Cortex of kidney (tissue), 1 donor: ENCODE measurements at places on chromosomes 12 and 14.

- DNase-seq = no peak
These were observed 55.5 kb upstream of the PARP11 start for GRCh38 chr12:3928538-3929184.

DNA sequence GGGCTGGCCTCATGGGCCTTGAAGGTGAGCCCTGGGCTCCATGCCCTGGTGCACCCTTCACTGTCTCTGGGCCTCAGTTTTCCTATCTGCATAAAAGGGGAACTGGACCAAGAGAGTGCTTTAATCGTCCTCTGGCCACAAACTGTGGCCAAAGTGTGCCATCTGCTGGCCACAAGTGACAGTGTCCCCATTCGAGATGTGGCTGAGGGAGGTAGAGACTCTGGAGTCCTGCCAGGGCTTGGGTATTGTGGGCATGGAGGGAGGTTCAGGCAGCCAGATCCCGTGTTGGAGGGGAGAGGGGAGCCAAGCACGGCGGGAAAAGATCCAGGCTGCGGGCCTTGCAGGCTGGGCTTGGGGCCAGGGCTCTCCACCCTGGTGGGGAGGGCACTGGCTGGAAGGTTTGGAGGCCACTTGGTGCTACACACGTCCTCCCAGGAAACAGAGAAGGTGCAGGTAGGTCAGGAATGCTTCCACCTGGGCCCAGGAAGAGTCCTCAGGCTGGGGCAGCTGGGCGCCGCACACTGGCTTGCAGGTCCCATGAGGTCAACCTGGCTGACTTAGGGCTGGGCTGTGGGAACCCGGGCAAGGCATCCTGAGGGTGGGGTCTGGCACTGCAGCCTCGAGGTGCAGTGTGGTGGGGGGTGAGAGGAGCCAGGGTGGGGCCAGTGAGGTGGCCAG lies 7.3 kb upstream of the KIF26A start:
- DNase-seq = no peak

GRCh38 chr12:40225984-40226602 lies 1.3 kb downstream of the LRRK2 start:
- no peak for DNase-seq

DNA sequence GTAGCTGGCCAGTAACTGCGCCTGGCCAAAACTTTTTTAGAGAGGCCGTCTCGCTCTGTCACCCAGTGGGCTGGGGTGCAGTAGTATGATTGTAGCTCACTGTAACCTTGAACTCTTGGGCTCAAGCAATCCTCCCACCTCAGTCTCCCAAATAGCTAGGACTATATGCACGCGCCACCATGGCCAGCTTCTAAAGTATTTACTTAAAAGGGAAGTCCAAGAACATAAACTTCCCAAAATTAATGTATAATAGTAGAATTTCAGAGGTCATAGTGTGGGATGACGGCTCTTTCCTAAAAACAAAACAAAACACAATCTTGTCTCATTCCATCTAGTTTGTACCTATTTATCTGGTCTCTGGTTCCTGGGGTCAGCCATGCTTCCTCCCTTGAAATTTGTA lies 42.2 kb upstream of the FOS start:
- DNase-seq = no peak

DNA sequence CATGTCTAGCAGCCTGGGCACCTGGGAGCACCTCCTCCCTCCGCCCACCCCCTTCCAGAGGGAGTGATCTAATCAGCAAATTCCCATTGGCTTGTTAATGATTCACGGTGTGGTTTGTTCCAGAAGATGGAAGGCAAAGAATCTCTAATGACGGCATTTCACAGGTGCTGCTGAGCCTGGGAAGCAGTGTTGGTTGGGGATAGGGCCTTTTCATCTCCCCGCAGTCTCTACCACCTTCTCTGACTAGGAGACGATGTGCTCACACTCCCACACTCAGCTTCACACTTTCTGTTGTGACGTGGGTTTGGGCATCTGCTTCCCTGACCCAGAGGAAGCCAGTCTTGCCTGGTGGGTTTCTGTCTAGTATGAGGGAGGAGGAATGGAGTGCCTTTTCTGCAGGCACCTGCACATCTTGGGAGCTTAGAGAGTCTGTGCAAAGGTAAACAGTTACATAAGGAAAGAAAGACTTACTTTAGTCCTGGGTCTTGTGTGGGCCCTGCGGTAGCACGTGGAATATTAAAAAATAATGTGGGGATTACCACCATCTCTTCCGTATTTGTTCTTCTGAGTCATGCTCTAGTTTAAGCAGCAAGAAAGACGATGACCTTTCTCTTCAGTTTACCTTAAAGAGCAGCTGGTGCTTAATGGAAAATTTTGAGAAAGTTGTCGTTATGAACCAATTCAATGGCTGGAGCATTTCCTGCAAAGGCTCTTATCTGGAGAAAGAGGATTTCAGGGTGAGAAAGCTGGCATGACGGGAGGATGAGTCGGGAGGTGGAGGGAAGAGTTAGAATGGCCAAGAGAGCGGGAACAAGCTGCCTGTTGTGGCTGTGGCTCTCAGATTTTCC lies 70.6 kb upstream of the ARHGAP5 start:
- DNase-seq = no peak

GRCh38 chr12:67827820-67828383 lies 161.3 kb upstream of the IFNG-AS1 start:
- DNase-seq = no peak

- DNase-seq = no peak
These were observed 2.8 kb downstream of the TCP11L2 start for GRCh38 chr12:106305376-106305775.

GRCh38 chr12:13049816-13050215 lies 5.6 kb downstream of the FAM234B start:
- DNase-seq = no peak

- DNase-seq = no peak
These were observed 95.8 kb downstream of the LGMN start for GRCh38 chr14:92652413-92653151.

- no peak for DNase-seq
These were observed 49.4 kb downstream of the MAGOHB start for GRCh38 chr12:10563966-10564365.

DNA sequence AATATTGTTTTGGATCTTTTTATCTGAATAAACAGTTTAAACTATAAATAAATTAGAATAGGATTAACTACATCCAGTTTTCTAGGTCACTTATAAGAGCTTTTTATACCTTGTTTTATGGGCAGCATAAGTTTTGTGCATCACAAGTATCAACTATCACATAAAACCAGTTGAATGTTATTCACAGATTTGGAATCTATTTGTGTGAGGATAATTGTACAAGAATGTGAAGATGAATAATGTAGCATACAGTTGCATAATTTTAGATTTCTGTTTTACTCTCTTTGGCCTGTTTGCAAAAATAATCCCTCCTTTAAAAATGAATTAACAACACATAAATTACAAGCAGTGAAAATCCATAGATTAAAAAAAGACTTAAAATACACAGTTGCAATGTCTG lies 88.8 kb downstream of the SCFD1 start:
- no peak for DNase-seq

- no peak for DNase-seq
These were observed 198.2 kb downstream of the TSPAN9 start for GRCh38 chr12:3275171-3276041.

- DNase-seq = no peak
These were observed 25.9 kb downstream of the CMKLR1 start for GRCh38 chr12:108313241-108313605.

- DNase-seq = no peak
These were observed 188.1 kb downstream of the SNAPC1 start for GRCh38 chr14:61950340-61950739.

GRCh38 chr14:38124506-38124905 lies 83.2 kb upstream of the SSTR1 start:
- DNase-seq = no peak

DNA sequence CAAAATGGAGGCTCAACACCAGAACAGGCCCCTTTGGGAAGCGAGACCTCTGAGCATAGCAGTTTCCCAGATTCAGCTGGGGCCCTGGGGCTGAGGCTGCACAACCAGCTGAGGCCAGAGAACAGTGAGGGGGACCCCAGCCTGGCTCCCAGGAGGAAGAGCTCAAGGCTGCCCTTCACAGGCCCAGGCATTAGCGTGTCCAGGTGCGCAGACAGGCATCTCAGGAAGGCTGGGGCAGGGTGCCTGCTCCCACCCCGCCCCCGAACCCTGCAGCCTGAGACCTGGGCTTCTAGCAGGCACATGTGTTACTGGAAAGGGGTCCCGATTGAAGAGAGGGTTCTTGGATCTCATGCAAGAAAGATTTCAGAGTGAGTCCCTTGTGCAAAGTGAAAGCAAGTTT lies 27.2 kb downstream of the CALM1 start:
- DNase-seq = no peak

- no peak for DNase-seq
These were observed 34.8 kb downstream of the KCNK13 start for GRCh38 chr14:90096566-90096965.

- no peak for DNase-seq
These were observed 8.8 kb upstream of the TRAF3 start for GRCh38 chr14:102768223-102769048.

DNA sequence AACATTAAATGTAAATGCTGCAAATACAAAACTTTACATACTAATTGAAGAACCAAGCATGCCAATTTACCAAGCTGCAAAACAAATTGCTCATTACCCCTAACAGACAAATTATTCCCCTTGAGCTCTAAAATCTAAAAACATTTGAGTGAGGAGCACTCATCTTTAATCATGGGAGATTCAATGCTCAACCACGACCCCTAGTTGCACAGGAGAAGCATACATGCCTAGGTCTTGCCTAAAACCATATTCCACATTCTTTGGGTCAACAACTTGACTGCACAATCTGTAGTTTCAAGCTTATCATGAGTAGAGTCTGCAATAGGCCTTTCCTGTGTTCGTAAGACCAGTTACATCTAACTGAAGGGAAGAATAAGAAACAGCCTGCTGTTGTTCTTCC lies 69.7 kb downstream of the MGAT4C start:
- no peak for DNase-seq

DNA sequence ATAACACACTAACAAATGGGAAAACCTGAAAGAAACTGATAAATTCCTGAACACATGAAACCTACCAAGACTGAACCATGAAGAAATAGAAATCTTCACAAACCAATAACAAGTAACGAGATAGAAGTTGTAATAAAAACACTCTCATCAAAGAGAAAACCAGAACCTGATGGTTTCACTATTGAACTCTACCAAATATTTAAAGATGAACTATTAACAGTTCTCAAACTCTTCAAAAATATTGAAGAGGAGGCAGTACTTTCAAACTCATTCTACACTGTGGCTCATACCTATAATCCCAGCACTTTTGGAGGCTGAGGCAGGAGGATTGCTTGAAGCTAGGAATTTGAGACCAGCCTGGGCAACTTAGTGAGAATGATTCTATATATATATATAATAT lies 48.4 kb upstream of the TMTC2 start:
- no peak for DNase-seq

DNA sequence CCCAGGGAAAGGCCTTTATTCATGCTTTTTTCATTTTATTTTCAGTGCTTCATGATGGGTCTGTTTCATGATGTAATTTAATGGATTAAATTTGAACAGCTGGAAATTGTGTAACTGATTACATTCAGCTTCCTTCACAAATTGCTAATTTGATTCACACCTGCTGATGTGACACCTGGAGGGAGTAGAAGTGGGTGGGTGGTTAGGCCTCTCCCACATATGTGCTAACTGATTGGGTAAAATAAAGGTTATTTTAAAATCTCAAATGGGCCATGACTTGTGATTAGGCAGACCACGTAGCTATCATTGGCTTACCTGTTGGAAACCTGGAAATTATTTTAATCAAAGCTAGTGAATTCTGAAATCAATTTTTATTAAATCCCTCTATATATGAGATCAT lies 142.1 kb downstream of the GXYLT1 start:
- DNase-seq = no peak

GRCh38 chr12:123572391-123572790 lies 12.0 kb upstream of the TMED2 start:
- DNase-seq = no peak

GRCh38 chr12:113137861-113138783 lies 2.6 kb upstream of the RASAL1 start:
- no peak for DNase-seq

DNA sequence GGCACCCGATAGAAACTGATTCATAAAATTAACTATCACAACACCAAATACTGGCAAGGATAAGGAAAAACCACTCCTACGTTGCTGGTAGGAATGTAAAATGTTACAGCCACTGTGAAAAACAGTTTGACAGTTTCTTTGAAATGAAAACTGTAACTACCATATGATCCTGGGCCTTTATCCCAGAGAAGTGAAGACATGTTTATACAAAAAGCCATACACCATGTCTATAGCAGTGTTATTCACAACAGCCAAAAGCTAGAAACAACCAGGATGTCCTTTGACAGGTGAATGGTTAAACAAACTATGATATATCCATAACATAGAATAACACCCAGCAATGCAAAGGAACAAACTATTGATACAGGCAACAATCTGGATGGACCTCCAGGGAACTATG lies 3.7 kb upstream of the C14orf132 start:
- no peak for DNase-seq

- no peak for DNase-seq
These were observed 68.9 kb downstream of the KDM2B start for GRCh38 chr12:121511916-121512315.

GRCh38 chr14:62015945-62016344 lies 253.7 kb downstream of the SNAPC1 start:
- DNase-seq = no peak

DNA sequence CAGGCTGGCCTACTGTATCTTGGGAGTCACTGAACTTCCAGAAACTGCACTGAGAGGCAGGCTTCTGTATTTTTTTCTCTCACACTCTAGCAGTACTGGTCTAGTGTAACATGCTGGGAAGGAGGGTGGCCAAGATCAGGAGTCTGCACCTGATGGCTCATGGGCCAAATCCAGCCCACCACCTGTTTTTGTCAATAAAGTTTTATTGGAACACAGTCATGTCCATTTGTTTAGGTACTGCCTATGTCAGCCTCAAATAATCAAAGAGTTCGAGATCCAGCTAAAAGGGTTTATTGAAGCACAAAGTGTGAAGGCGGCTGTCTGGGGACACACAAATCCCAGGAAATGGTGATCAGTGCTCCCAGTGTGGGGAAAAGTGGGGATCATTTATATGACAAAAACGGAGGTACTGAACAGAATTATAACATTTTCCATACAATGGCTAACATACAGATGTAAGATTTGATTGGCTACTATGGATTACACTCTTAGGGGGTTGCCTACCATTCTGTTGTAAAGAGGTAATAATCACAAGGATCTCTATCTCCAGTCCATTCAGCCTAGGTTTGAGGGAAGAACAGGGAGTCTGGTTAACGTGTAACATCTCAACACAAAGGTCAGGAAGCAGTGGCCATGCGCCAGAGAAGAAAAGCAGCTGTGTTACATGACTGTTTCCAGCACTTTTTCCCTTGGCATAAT lies 12.9 kb downstream of the USP30 start:
- no peak for DNase-seq

GRCh38 chr12:18130851-18131250 lies 40.9 kb upstream of the RERGL start:
- DNase-seq = no peak
